Gastrocnemius medialis (tissue), 4 donors: ENCODE measurements at places on chromosomes 5 and 9. TPM values are rescaled to one million over a fixed set of nuclear protein-coding genes. Genes with fewer than 3 reads are reported as not detected.

The WASHC1 gene
- total RNA-seq, result 5.1 TPM

The GPX8 gene
- total RNA-seq, result 4.0 TPM

The RNF208 gene
- 6.5 TPM for total RNA-seq

The NR5A1 gene
- not detected for total RNA-seq

The PCDHA5 gene
- not detected for total RNA-seq

DNA sequence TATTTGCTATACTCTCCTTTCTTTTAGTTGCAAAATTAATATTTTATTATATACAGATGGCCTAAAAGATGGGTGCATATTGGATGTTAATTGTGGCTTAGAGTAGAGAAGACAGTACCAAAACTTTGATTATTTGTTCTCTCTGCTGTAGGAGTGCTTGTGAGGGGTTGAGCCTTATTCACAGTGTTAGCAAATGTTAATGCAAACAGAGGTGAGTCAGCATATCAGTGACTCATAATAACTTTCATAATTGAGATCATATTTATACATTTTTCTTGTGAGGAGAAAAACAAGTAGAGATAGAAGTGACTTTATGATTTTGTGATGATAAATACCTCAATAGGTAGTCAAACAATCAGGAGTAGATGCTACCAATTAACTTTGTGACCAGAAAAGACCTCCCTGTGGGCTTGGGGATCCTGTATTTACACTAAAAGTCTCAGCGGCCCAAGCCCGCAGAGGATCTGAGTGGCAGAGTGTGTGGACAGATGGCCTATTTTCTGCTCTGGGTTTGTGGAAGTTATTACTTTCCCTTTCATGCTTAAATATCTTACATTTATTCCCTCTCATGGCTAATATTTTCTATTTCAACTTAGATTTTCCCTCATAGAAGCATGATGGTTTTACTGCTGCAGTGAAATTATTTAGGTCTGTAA is 226.5 kb downstream of the TAF11L14 start:
- DNase-seq, result no peak
